ENCODE measurements at places on chromosomes 3 and 15.

DNA sequence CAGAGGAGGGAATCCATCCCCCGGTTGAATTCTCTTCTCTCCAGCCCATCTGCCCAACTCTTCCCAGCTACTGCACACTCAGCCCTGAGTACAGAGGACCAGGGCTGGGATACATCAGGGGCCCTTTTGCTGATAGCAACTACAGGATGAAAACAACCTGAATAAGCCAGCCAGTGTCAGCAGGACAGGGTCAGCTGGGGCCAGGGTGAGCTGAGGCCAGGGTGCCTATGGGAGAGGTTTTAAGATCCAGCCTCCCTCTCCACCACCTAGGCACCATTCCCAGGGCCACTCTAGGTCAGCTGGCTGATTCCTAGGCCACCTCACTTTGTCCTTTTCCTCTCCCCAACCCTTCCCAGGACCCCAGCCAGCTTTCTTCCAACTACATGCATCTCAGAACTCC, 83.8 kb downstream of the MRPL46 start:
- DNase-seq = no peak

- no peak for DNase-seq
Observed at GRCh38 chr15:98560338-98560737, 88.0 kb upstream of the IGF1R start.

- DNase-seq = no peak
Observed at GRCh38 chr3:149501524-149501923, 27.0 kb downstream of the TM4SF4 start.

- DNase-seq = no peak
Observed at GRCh38 chr3:112979244-112979832, 4.4 kb upstream of the CD200R1 start.

DNA sequence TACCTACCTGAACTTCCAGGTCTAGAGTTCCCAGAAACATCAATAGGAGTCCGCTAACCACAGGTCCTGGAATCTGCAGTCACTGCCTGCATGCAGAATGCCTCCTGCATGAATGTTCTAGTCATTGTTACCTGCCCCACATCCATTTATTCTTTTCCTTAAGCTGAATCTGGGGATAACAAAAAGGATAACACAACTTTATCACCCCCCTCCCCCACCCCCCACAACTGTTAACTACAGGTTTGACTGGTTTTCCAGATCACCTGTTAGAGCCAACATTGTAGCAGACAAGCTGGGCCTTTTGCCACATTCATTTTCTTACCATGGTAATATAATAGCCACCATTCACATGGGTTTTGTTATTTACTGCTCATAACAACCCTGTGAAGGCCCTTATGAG, 4.6 kb upstream of the CTSH start:
- DNase-seq = no peak

DNA sequence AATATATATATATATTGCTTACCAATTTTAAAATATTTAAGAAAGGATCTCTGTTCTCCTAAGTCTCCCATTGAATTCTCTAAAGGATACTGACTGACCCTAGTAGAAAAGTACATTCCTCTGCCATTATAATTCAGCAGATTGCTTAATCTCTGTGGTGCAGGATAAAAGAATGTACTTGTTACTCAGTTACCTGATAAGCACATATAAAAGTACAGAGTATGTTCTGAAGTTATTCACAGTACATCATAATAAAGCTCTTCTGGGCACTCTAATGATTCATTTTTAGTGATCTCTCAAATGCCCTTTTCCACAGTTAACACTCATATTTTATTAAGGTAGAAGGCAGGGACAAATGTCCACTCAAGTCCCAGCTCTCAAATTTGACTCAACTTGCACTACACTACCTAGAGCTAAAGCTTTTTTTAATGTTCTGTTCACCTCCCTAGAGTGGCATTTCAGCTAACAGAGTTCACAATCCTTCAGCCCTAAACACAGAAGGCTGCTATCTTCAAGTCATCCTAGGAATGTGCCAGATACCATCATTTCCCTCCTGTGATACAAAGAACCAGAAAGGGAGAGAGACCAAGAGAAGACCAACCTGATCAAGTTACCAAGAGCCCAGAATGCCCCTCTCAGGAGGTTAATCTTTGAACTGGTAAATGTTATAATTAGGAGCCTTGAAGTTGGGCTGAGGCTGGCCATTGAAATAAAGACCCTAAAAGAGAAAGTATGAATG, 53.3 kb downstream of the MEIS2 start:
- DNase-seq = no peak

GRCh38 chr15:95454403-95455262, 875.9 kb upstream of the NR2F2 start:
- DNase-seq = no peak

- no peak for DNase-seq
Observed at GRCh38 chr3:195352895-195353488, 82.0 kb upstream of the XXYLT1 start.

- DNase-seq = no peak
Observed at GRCh38 chr3:114093596-114093995, 37.1 kb downstream of the QTRT2 start.

- DNase-seq = no peak
Observed at GRCh38 chr3:109685084-109686079, 348.0 kb upstream of the DPPA4 start.

GRCh38 chr15:90062462-90062932, 39.8 kb downstream of the IDH2 start:
- no peak for DNase-seq

GRCh38 chr15:42915654-42916315, 4.8 kb downstream of the TTBK2 start:
- DNase-seq = no peak

DNA sequence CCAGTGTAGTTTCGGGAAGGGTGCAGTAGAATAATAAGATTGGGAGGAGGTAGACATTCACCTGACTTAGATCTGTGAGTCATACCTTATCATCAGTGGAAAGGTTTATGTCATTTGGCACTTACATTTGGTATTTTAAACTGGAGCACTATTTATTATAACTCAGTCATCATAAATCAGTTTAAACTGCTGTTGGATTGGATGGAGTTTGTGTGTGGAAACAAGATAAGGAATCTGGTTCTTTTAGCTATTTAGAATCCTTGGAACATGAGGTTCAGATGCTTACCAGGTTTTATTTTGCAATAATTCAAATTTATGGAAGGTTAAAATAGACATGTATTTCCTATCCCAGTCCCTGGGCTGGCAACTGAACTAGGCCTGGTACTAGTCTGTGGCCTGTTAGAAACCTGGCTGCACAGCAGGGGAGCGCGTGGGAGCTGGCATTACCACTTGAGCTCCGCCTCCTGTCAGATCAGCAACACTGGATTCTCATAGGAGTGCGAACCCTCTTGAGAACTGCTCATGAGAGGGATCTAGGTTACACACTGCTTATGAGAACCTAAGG, 34.5 kb downstream of the ZFAND6 start:
- DNase-seq = no peak

GRCh38 chr3:167653760-167654159, at the start of gene WDR49:
Gene WDR49 (minus strand): TSS chr3:167653942. CDS start chr3:167653425, 517 bp downstream.
- DNase-seq = no peak

- DNase-seq = no peak
Observed at GRCh38 chr3:31622636-31623288, 90.0 kb downstream of the STT3B start.

DNA sequence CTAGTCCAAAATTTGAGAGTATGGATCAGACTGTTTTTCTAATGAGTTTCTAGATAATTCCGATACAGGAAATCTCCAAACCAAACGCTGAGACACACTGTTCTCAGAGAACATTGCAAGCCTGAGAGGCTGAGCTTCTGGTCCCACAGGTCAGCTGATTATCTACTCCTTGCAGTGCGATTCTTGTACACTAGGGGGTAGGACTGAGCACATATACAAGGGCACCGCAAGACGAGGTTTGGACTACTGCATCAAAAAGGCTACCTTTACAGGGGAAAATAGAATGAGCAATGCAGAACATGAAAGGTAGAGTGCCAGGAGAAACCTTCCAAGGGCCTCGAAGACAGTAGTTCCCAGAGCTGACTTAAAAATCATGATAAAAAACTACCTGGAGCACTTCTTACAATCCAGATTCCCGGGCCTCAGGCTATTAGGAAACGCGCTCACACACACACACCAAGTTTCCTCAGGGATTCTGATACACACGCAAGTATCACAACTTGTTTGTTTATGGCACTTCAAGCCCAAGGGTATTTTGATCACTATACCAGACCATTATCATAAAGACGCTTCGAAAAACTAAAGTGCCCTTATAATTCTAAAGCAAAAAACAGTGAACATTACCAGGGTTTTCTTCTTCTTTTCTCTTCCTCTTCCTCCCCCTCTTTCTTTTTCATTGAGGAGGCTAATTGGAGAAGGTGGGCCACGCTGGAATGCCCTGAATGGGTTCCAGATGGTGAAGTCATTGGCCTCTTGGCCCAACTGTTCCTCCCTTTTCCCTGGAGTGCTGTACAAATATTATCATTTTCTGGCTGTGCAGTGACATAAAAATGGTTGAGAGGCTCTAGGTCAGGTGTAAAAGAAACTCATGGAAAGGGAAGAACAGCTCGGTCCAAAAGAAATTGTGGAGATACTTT, 61.8 kb downstream of the SLC12A8 start:
- no peak for DNase-seq

DNA sequence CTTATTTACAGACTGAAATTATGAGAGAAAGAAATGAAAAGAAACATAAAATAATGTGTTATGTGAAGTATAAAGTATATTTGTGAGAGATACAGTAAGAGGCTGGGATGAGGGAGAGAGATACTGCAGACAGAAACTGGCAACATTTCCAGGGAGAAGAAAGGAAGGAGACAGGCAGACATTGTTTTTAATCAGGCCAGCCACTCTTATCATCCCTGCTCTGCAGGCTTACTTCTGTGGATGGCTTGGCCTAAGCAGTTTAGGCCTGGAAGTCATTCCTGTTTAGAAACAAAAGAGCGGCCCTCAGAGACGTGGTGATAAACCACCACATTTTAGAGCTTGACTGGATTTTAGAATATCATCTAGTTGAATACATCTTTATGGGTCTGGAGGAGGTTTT, 12.4 kb downstream of the PCCB start:
- no peak for DNase-seq

DNA sequence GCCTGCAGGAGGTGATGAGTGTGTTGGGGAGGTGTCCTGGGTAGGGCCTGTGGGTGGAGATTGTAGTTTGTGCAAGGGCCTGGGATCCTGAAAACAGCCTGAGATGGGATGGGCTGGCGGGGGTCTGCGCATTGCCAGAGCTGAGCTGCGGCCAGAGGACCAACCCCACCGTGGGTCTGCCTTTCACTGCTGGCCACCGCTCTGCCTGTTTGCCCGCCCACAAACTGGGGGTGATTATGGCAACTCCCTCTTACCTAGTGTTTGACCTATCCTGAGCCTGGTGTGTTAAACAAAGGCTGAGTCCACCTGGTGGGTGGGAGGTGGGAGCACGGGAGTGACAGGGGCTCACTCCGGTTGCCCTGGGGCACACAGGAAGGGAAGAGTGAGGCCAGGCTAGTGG, 9.8 kb downstream of the ABTB1 start:
- no peak for DNase-seq

GRCh38 chr15:94610069-94610468, 378.7 kb downstream of the MCTP2 start:
- peak; percentile 48 for DNase-seq

DNA sequence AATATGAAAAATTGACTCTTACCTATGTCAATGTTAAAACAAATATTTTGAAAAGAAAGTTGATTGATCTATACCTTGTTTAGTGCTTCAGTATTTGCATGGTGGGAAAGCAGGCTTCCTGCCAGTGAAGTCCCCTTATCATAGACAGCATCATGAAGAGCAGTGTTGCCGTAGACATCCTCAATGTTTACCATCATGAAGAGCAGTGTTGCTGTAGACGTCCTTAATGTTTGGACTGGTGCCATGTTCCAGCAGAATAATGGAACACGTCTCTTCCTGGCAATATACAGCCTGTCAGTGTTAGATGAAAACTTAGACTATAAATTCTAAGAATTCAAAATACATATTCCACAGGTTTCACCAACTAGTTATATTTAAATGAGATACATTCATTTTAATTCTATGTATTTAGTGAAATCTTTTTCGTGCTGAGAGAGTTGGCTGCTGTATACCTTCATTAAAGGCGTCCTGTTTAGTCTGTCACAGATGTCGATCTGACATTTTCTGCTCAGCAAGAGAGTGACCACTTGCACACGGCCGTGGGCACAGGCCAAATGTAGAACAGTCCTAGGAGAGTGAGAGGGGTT, 116.8 kb downstream of the LMLN start:
- no peak for DNase-seq

GRCh38 chr3:102174312-102174712, 260.5 kb upstream of the ZPLD1 start:
- DNase-seq = no peak

DNA sequence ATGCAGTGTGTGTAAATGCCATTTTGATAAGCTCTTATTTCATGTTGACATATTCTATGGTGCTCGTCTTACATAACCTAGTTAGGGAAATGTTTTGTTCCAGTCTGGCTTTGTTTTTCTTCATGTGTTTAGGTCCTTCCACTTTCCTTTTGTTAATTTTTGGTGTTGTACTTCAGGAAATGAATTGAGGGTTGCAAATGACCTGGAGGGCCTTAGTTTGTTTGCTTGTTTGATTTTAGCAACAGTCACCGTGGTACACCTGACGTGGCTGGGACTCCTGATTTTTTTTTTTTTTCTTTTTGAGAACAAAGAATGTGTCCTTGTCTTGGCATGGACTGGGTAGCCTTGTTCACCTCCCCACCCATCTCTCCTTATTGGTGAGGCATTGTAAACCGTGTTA, 114.8 kb downstream of the IGF1R start:
- no peak for DNase-seq

Measured in KG1 (cell line).